ENCODE measurements at places on chromosomes 3 and 15. TPM values are rescaled to one million over a fixed set of nuclear protein-coding genes. Genes with fewer than 3 reads are reported as not detected.

ITIH4 gene
- 5.7 TPM for total RNA-seq

PAQR5 gene
- 0.40 TPM for total RNA-seq

SLC51B gene
- total RNA-seq, result not detected

LCTL gene
- total RNA-seq, result not detected

ZNF620 gene
- 3.3 TPM for total RNA-seq

KIF7 gene
- 5.9 TPM for total RNA-seq

LRRC2 gene
- total RNA-seq, result 16.8 TPM

MYL3 gene
- 157 TPM for total RNA-seq

MUC20 gene
- 0.86 TPM for total RNA-seq

CRYGS gene
- 1.6 TPM for total RNA-seq

NRROS gene
- total RNA-seq, result 3.4 TPM

MCTP2 gene
- total RNA-seq, result 0.48 TPM

GHSR gene
- not detected for total RNA-seq

OSBPL10 gene
- 4.9 TPM for total RNA-seq

STRC gene
- not detected for total RNA-seq

OXTR gene
- 0.26 TPM for total RNA-seq

DHFR2 gene
- 3.6 TPM for total RNA-seq

ACAN gene
- total RNA-seq, result 0.14 TPM

DUOX1 gene
- total RNA-seq, result 6.1 TPM

COMMD2 gene
- total RNA-seq, result 20.8 TPM

ASB14 gene
- 1.8 TPM for total RNA-seq

TRIM71 gene
- total RNA-seq, result not detected

DCUN1D1 gene
- total RNA-seq, result 46.4 TPM

PLSCR2 gene
- not detected for total RNA-seq

BCL6 gene
- total RNA-seq, result 77.3 TPM

TF gene
- 4.0 TPM for total RNA-seq

BBS4 gene
- 8.9 TPM for total RNA-seq

CCRL2 gene
- 2.3 TPM for total RNA-seq

LYZL4 gene
- total RNA-seq, result not detected

NR2F2 gene
- total RNA-seq, result 44.3 TPM

APOD gene
- 45.9 TPM for total RNA-seq

CADM2 gene
- total RNA-seq, result 17.8 TPM

SLC9C1 gene
- total RNA-seq, result 0.51 TPM

TPRG1 gene
- 5.0 TPM for total RNA-seq

WDR53 gene
- 10.2 TPM for total RNA-seq

CTXN2 gene
- not detected for total RNA-seq

SCG5 gene
- 0.47 TPM for total RNA-seq

CRYBG3 gene
- 21.1 TPM for total RNA-seq

GASK1A gene
- total RNA-seq, result 5.7 TPM

MYD88 gene
- total RNA-seq, result 11.1 TPM

MYRIP gene
- total RNA-seq, result 4.7 TPM

SPINT1 gene
- 1.1 TPM for total RNA-seq

CSPG4 gene
- total RNA-seq, result 10.1 TPM

ARID3B gene
- total RNA-seq, result 2.3 TPM

SCN5A gene
- 202 TPM for total RNA-seq

STRIT1 gene
- total RNA-seq, result not detected

MST1R gene
- total RNA-seq, result 1.7 TPM

MUSTN1 gene
- 40.8 TPM for total RNA-seq

SERPINI2 gene
- 2.8 TPM for total RNA-seq

IGSF11 gene
- total RNA-seq, result 9.3 TPM

USF3 gene
- 14.0 TPM for total RNA-seq

CLDND1 gene
- 103 TPM for total RNA-seq

TUSC7 gene
- not detected for total RNA-seq

SLC12A8 gene
- total RNA-seq, result 1.6 TPM
